Sigmoid colon (tissue), 7 donors: ENCODE measurements at places on chromosomes 1 and 21. TPM values are rescaled to one million over a fixed set of nuclear protein-coding genes. Genes with fewer than 3 reads are reported as not detected.

GRCh38 chr1:176017722-176018121 is 189.4 kb downstream of the COP1 start:
- no peak for DNase-seq

DNA sequence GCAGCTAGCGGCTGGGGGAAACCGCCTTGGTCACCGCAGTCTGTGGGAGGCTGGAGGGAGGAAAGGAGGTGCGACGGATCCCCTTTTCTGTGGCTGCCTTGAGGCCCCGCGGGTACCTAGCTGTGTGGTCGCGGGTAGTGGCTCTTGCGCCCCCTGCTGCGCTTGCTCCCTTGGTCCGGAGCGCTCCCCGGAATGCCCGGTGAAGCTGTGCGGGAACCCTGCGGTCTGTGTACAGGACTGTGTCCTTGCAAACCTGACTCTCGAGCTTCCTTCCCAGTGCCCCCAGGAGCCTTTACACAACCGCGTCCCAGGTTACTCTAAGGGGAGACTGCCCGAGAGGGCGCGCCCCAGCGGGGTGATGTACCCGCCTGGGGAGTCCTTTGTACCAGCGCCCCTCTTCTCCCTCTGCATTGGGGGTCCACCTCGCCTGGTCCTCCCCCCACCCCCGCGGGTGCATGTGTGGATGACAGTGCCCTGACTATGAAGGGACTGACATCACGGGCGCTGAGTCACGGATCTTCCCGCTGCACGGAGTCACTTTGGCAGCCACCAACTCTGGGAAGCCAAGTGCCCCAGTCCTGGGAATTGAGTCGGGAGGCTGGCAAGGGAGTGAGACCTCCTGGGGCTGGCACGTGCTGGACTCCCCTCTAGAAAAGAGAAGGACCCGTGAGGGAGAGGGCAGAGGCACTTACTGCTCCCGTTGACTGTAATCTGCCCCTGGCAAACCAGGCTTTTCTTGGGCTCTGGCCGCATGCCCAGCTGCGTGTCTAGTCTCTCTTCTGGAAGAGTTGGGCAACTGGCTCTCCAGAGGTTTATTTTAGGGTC is 816 bp downstream of the IL6R start:
- DNase-seq, result peak; percentile 94

GRCh38 chr1:208247696-208248095 is 3.5 kb upstream of the PLXNA2 start:
- DNase-seq, result no peak

DNA sequence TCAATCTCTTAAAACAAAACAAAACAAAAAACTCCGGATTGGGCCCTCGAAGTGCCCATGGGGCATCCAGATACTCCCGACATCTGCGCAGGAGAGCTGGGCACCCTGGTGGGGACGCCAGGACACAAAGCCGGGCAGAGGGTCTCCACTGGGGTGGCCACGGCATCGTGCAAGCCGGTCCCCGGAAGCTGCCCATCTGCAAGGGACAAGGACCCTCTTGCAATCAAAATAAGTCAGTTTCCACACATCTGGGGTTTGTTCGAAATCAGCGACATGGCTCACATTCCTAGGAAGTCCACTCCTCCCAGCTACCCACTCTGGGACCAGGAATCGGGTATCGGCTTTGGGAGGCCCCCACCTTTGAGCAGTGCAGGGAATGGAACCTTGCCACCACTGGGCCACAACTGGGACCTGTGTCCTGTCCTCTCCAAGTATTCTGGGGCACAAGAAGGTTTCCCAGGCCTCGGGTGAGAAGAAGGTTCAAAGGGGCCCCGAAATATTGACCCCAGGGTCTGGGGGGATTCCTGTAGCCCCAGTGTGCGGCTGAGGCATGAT is 4.6 kb upstream of the PRDM16 start:
- peak; percentile 56 for DNase-seq

GRCh38 chr1:185468626-185469025 is 151.6 kb upstream of the IVNS1ABP start:
- no peak for DNase-seq

- DNase-seq, result no peak
Measured at GRCh38 chr1:37234941-37235418, 200.7 kb upstream of the GRIK3 start.

- DNase-seq, result no peak
Measured at GRCh38 chr1:66437136-66437401, 96.9 kb upstream of the SGIP1 start.

GRCh38 chr1:200015811-200016210 is 11.7 kb upstream of the NR5A2 start:
- DNase-seq, result no peak

DNA sequence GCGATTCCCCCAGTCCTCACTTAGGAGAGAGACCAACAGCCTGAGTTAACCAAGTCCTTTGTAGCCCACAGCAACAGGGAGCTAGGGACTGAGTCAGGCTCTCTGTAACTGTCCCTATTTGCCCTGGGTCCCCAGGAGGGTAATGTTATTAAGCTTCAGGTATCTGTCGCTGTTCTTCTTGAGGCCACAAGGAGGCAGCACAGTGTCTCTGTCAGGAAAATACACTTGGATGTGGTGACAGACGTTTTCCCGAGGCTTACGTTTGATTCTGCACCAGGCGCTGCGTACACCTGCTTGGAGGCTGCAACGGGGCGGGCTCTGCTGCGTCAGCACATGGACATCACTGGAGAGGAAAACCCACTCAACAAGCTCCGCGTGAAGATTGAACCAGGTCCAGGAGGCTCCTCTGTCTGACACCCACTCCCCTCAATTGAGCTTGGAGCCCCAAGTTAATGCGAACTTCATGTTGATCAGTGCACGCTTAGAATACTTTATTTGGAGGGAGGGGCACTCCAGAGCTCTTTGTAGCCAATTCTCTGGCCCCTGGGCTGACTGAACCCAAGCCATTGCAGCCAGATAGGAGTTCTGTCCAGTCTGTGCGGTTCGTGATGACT is 10.7 kb upstream of the ELF3 start:
- no peak for DNase-seq

The TOR3A gene
- 53.5 TPM for total RNA-seq

The ITLN2 gene
- total RNA-seq, result not detected

The AKR1A1 gene
- total RNA-seq, result 52.2 TPM
